Right renal pelvis (tissue), 4 donors: ENCODE measurements at places on chromosomes 4 and X.
A peak's percentile ranks its signal among the peaks of the same experiment; 100 is the strongest.

- no peak for DNase-seq
These were observed 1.9 kb downstream of the USP38 start for GRCh38 chr4:143186649-143187048.

DNA sequence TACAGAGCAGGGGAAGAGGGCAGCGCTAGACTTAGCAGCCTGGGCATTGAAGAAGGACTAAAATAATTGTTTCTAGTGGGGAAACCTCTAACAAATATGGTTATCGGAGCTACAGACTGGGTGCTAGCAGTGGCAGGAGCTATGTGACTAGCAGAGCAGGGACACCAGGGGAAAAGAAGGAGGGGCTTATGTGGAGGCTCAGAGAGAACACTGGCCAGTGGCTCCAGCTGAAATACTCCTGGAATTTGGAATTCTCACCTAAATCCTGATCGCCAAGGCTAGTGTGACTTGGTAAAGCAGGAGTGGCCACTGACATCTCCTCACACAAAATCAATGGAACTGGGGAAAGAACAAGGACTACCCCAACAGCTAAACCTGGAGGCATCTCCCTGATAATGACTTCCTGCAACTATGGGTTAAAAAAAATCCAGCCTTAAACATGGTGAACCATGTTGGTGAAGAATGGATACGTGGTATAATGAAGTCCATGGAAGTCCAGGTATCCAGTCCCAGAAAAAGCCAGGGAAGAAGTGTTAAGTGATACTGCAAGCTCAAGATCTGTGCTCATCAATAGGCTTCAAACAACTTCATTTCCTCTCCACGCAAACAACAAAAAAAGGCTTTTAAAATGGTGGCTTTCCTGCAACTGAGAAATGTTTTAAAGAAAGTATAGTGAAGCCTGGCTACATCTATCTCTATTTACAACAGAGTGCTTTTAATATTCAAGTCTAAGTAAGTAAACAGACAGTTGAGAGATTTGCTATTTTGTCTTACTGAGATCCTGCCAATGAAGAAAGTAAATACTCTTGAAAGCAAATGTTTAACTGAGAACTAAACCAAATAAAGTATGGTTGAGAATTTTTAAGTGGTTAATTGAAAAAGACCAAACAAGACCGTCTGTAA lies 1.8 kb downstream of the TAPT1 start:
- no peak for DNase-seq

- DNase-seq, result no peak
These were observed 136.8 kb downstream of the TMA16 start for GRCh38 chr4:163631288-163631687.

- DNase-seq, result no peak
These were observed 760.4 kb upstream of the FTHL17 start for GRCh38 chrX:31832263-31832662.

DNA sequence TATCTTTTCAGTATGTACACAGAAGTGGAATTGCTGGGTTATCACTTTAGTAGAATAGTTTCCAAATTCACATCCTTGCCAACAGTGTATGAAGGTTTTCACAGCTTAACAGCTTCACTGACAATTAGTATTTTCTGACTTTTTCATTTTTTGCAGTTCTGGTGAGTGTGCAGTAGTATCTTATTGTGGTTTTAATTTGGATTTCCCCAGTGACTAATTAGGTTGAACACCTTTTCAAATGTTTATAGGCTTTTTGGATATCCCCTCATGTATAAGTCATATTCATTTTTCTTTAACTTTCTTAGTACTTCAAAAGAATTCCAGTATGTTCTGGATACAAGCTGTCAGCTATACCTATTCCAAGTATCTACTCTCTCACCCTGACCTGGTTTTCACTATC lies 37.1 kb downstream of the BRCC3 start:
- DNase-seq, result no peak

GRCh38 chr4:184294606-184295133 lies 77.0 kb upstream of the ENPP6 start:
- DNase-seq, result no peak

DNA sequence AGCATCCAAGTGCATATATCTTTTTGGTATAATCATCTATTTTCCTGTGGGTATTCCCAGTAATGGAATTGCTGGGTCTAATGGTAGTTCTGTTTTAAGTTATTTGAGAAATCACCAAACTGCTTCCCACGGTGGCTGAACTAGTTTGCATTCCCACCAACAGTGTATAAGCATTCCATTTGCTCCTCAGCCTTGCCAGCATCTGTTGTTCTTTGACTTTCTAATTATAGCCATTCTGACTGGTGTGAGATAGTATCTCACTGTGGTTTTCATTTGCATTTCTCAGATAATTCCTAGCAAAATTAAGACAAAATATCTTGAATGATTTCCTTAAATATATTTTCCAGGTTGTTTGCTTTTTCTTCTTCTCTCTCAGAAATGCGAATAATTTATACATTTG lies 341.1 kb downstream of the GBA3 start:
- DNase-seq, result no peak

- DNase-seq, result no peak
These were observed 85.1 kb upstream of the SHOX start for GRCh38 chrX:545452-545885.

DNA sequence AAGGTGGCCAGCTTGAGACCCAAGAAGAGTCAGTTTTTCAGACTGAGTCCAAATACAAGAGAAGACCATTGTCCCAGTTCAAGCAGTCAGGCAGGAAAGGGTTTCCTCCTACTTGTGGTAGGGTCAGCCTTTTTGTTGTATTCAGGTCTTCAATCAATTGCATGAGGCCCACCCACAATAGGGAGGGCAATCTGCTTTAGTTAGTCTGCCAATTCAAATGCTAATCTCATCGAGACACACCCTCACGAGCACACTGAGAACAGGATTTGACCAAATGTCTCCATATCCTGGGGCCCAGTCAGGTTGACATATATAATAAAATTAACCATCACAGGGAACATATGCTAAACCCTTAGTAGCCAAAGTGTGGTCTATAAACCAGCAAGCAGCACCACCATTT lies 75.3 kb upstream of the FRMPD3 start:
- DNase-seq, result no peak

DNA sequence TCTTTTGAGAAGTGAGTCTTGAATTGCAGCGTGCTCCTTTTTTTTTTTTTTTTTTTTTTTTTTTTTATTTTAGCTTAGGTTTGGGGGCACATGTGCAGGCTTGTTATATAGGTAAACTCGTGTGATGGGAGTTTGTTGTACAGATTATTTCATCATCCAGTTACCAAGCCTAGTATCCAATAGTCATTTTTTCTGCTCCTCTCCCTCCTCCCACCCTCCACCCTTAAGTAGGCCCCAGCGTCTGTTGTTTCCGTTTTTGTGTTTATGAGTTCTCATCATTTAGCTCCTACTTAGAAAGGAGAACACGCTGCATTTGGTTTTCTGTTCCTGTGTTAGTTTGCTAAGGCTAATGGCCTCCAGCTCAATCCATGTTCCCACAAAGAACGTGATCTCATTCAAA lies 81.3 kb upstream of the TSPAN5 start:
- DNase-seq, result no peak

DNA sequence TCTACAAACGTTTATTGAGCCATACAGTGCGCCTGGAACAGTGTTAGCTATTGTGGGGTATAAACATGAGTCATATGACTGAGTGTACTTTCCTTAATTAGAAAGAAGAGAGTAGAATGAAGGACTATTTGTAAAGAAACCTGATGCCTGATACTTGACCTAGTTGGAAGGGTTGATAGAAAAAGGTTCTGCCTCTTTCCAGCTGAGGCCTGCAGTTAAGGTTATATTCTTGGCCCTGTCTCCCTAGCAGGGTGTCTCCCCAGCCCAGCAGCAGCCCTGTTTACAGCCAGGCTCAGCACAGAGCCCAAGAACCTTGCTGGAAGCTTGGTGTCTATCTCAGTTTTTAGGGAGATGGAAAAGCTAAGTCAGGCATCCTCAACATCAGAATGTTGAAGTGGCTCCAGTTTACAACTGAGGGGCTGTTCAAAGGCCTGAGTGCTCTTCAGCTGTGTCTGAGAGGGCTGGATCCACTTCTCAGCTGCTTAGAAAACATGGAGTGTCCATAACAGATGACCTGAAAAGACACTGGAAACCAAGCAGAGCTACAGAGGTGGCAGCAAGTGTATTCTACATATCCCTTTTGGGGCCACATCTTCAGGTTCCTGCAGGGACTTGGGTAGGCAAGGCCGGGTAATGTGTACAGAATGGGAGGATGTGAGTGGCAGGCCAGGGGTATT lies 21.6 kb downstream of the NYX start:
- DNase-seq, result no peak

- peak; percentile 38 for DNase-seq
These were observed 67.0 kb downstream of the SLC7A11 start for GRCh38 chr4:138174981-138175794.

GRCh38 chr4:121256887-121257466 lies 92.9 kb upstream of the TNIP3 start:
- no peak for DNase-seq

GRCh38 chr4:5730436-5730835 lies 19.4 kb downstream of the EVC start:
- no peak for DNase-seq

DNA sequence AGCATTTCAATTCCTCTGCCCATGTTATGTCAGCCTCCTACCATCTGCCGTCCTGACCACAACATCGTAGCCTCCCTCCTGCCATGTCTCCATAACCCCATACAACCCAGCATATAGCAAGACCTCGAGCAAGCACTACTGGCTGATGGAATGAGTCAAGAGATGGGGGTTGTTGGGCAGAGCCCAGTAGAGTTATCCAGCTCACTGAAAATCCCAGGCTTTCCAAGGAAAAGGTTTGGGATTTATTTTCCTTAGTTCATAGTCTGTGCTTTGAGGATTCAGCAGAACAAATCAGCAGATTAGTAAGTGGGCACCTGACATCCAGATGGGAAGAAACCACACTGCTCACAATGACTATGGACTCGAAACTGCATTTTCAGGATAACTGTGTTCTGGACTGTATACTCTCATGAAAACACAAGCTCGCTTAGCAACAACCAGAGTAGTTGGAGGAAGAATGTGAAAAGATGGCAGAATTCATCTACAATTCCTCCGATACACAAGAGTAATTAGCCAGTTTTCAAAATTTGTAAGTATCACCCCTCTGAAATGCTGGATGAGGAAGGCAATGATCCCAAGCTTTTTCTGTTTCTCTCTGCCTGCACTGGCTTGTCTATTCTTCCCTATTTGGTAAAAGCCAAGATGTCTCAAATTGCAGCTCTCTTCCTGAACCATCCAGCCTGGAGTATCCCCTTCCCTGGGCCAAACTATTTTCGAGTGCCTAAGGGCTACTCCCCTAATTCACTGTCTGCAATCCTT lies 186.2 kb upstream of the TBL1X start:
- no peak for DNase-seq

DNA sequence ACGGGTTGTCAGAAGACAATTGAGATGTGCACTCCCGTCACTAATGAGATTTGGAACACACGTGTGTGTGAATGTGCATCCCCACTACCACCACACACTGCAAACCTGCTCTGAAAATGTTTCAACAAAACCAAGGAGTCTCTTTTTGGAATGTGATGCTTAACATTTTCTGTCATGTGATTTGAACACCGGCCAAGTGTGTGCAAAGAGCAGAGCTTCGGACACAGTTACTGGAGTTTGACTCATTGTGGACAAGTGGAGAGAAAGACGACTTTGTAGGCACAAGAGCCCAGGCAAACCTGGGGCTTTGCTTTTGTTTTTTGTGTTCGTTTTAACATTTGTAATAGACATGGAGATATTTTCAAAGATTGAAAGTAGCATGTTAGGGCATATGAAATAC lies 49.2 kb downstream of the CCKAR start:
- DNase-seq, result no peak

- DNase-seq, result no peak
These were observed 143.9 kb downstream of the KLHL13 start for GRCh38 chrX:117972711-117973109.

DNA sequence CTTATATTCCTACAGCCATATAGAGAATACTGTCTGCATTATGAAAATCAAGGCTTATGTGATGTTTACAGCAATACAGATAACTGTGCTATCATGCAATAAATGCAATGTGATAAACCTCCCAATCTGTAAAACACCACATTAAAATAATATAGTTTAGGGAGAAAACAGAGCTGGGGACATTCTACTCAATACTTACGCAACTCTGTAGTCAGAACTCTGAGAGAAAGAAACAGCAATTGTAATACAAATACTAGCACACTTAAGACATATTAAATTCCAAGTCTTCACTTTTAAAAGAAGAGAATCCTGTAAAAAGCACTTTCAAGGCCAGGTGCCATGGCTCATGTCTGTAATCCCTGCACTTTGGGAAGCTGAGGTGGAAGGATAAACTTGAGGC lies 61.4 kb downstream of the ANKRD17 start:
- DNase-seq, result no peak

GRCh38 chrX:113510586-113510985 lies 670.0 kb upstream of the AMOT start:
- DNase-seq, result no peak

GRCh38 chrX:11347300-11347699 lies 54.1 kb downstream of the AMELX start:
- DNase-seq, result no peak

GRCh38 chr4:84647312-84647884 lies 64.5 kb downstream of the CDS1 start:
- no peak for DNase-seq

- DNase-seq, result no peak
These were observed 628 bp downstream of the SCLT1 start for GRCh38 chr4:129092631-129093190.

DNA sequence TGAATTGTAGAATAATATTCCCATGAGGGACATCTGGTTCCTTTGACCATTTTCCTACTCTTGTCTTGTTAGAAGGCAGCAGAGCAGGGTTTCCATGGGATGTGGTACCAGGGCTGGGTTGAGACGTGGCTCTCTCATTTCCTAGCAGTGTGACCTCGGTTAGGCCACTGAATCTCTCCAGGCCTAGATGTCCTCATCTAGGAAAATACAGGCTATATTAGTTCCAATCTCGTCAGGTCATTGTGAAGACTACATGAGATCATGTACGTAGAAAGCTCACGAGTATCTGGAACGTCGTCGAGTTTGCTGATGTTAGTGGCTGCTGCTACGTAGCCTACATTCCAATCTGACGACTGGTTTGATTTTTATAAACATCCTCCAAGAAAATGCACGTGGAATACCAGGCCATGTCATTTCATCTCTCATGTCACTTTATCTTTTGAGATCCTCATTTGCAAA lies 278.2 kb upstream of the GATB start:
- no peak for DNase-seq

GRCh38 chr4:106344647-106344970 lies 24.0 kb downstream of the GIMD1 start:
- DNase-seq, result no peak

- no peak for DNase-seq
These were observed 65.0 kb upstream of the MSX1 start for GRCh38 chr4:4794421-4794820.

- no peak for DNase-seq
These were observed 75.2 kb downstream of the QDPR start for GRCh38 chr4:17436750-17437090.

GRCh38 chrX:37755025-37755424 lies 24.8 kb upstream of the CYBB start:
- no peak for DNase-seq

- DNase-seq, result no peak
These were observed 18.1 kb downstream of the SEC24B start for GRCh38 chr4:109451544-109452273.

- no peak for DNase-seq
These were observed 19.9 kb upstream of the CLDN34 start for GRCh38 chrX:9947131-9947794.

- no peak for DNase-seq
These were observed 3.2 kb downstream of the KLHL2 start for GRCh38 chr4:165210566-165210965.

GRCh38 chr4:87633243-87633642 lies 16.8 kb upstream of the DMP1 start:
- DNase-seq, result peak; percentile 2
